ENCODE measurements at places on chromosomes 11 and 22. TPM values are rescaled to one million over a fixed set of nuclear protein-coding genes. Genes with fewer than 3 reads are reported as not detected.

Gene NPAS4
- total RNA-seq, result 0.08 TPM

Gene FAM181B
- total RNA-seq, result 0.69 TPM

Gene OSM
- total RNA-seq, result not detected

Gene CASP12
- not detected for total RNA-seq

Gene DCPS
- total RNA-seq, result 34.8 TPM

Gene OR6T1
- total RNA-seq, result not detected

Gene CLMP
- total RNA-seq, result 1.5 TPM

Gene TNNI2
- 0.46 TPM for total RNA-seq

DNA sequence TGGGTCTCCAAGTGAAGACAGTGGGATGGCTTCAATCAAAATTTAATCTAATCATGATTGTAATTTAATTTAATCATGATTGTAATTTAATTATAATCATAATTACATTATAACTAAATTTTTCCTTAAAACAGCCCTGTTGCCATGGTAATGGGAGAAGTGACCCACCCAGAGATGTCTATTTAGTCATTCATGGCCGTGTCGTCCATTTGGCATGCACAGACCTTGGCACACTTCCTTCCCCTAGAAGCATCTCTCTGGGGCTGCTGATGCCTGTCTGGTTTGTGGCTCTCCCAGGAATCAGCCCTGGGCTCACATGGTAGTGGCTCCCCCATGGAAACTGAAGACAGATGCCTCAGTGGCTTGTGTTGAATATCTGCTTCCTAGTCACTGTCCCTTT, 27.0 kb downstream of the P4HA3 start:
- DNase-seq, result no peak
- H3K27me3 ChIP-seq, result no peaks in the 10 kb centered on the region
- peaks cover 7% of the 10 kb centered on the region for H3K4me1 ChIP-seq
- H3K27ac ChIP-seq, result no peak overlapping the region

GRCh38 chr11:2737866-2738265, 38.1 kb upstream of the KCNQ1OT1 start:
- no peaks in the 10 kb centered on the region for H3K27me3 ChIP-seq
- no peak for DNase-seq
- no peak overlapping the region for H3K27ac ChIP-seq
- peaks cover 23% of the 10 kb centered on the region for H3K4me1 ChIP-seq

DNA sequence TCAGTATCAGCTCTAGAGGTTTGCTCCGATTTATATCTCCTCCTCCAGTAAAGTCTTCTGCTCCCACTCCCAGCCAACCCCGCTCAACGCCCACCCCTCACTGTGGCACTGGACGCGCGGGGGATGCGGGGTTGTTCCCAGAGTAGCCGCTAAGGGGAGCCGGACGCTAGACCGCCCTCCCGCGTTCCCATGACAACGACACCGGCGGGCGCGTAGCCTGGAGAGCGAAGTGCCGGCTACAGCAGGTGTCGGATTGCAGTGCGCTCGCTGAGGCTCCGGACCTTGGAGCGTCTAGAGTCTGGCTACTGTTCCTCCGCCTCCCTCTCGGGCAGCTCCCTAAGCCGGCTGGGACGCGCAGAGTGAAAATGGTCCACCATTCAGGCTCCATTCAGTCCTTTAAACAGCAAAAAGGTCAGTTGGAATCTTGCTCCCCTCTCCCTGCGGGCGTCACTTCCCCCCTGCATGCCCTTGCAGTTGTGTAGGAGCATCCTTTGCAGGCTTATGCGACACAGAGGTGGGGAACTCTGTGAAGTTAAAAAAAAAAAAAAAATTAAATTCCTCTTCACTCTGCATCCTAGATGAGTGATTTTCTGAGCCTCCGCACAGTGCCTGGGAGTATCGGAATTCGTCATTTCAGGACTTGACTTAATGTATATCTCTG, at the start of gene ANO3:
TSS of gene ANO3 (plus strand) at position 220 of the 661 bp plus-strand sequence. CDS start at position 366, 146 bp downstream.
- peak within 1 kb of the TSS; percentile 41 for H3K4me3 ChIP-seq
- DNase-seq, result no peak
- no peak within 1 kb of the TSS for H3K27ac ChIP-seq
- H3K36me3 ChIP-seq, result no peaks in the 10 kb centered on the region

DNA sequence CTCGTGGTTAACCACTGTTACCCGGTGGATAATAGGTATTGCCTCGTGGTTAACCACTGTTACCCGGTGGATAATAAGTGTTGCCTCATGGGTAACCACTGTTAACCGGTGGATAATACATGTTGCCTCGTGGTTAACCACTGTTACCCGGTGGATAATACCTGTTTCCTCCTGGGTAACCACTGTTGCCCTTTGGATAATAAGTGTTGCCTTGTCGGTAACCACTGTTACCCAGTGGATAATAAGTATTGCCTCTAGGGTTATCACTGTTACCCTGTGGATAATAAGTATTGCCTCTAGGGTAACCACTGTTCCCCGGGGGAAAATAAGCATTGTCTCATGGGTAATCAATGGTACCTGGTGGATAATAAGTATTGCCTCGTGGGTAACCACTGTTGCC, 15.0 kb upstream of the NXPE4 start:
- no peaks in the 10 kb centered on the region for H3K4me1 ChIP-seq
- H3K36me3 ChIP-seq, result no peaks in the 10 kb centered on the region
- H3K27me3 ChIP-seq, result no peaks in the 10 kb centered on the region
- no peak overlapping the region for H3K27ac ChIP-seq
- no peak overlapping the region for H3K4me3 ChIP-seq
- no peak for DNase-seq

- no peak overlapping the region for H3K27ac ChIP-seq
- no peak overlapping the region for H3K4me3 ChIP-seq
- H3K36me3 ChIP-seq, result no peaks in the 10 kb centered on the region
- DNase-seq, result no peak
- no peaks in the 10 kb centered on the region for H3K4me1 ChIP-seq
- peaks cover 16% of the 10 kb centered on the region for H3K27me3 ChIP-seq
These were observed 119.2 kb downstream of the DSCAML1 start for GRCh38 chr11:117677729-117678310.

DNA sequence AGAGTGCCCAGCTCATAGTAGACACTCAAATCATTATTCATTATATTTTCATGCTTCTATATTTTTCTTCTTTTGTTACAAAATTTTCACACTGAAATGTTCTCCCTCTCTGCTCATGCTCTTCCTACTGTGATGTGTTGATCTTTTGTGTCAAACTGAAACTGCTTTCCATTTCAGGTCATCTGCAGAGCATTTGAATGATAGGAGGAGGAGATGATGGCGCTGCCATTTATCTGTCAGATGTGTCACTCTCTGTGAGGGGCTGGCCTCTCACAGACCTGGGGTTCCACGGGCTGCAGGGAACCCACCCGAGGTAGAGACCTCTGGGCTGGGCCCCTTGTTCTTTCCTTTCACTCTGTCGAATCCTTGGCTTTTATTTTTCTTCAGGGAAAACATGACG, 41.1 kb downstream of the OR10A6 start:
- no peak for DNase-seq
- H3K36me3 ChIP-seq, result no peaks in the 10 kb centered on the region
- peaks cover 2% of the 10 kb centered on the region for H3K27me3 ChIP-seq
- H3K4me3 ChIP-seq, result no peak overlapping the region
- H3K4me1 ChIP-seq, result 0 out of 2 replicates have a peak, but pooled peaks cover 3% of the 10 kb centered on the region
- no peak overlapping the region for H3K27ac ChIP-seq

- H3K36me3 ChIP-seq, result no peaks in the 10 kb centered on the region
- no peaks in the 10 kb centered on the region for H3K4me1 ChIP-seq
- H3K27ac ChIP-seq, result no peak overlapping the region
- DNase-seq, result no peak
- H3K4me3 ChIP-seq, result peak overlapping the region; percentile 4
These were observed 458.5 kb downstream of the BRD1 start for GRCh38 chr22:49368976-49369725.

DNA sequence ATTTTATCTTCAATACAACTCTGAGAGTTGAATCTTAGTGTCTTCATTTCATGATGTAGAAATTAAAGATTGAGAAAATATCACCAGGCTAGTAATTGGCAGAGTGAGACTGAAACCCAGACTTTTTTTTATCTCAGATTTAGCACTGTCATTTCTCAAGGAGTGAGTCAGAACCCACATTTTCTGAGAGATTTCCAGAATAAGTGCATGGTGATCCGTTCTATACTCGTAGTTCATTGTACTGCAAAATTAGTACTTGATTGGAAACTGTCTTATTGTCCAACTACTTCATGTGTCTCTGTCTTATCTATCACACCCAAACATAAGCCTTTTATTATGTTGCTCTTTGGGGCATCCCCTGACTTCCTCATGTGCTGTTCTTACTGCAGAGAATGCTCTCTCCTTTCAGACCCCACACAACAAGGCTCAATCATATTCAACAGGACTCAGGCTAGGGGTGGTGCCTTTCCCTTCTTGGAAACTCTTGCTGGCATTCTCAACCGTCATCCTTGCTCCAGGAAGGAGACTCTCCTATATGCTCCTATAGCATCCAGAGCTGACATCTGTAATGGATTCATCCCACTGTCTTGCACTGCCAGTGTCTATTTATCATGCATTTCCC, 76.7 kb upstream of the BLID start:
- no peak overlapping the region for H3K4me3 ChIP-seq
- H3K4me1 ChIP-seq, result peaks cover 26% of the 10 kb centered on the region
- H3K27me3 ChIP-seq, result no peaks in the 10 kb centered on the region
- DNase-seq, result no peak
- peak overlapping the region; percentile 75 for H3K27ac ChIP-seq
- H3K36me3 ChIP-seq, result no peaks in the 10 kb centered on the region

- DNase-seq, result no peak
- H3K36me3 ChIP-seq, result no peaks in the 10 kb centered on the region
These were observed at the start of gene A4GALT for GRCh38 chr22:42720263-42721044. TSS of gene A4GALT (minus strand) at chr22:42720870. CDS start at chr22:42693951, 26,919 bp downstream.

GRCh38 chr11:67354075-67355022, 1.0 kb upstream of the POLD4 start:
- peaks cover 63% of the 10 kb centered on the region for H3K4me1 ChIP-seq
- H3K27me3 ChIP-seq, result no peaks in the 10 kb centered on the region
- H3K4me3 ChIP-seq, result peak overlapping the region; percentile 74
- peak; percentile 98 for DNase-seq
- peak overlapping the region; percentile 94 for H3K27ac ChIP-seq

DNA sequence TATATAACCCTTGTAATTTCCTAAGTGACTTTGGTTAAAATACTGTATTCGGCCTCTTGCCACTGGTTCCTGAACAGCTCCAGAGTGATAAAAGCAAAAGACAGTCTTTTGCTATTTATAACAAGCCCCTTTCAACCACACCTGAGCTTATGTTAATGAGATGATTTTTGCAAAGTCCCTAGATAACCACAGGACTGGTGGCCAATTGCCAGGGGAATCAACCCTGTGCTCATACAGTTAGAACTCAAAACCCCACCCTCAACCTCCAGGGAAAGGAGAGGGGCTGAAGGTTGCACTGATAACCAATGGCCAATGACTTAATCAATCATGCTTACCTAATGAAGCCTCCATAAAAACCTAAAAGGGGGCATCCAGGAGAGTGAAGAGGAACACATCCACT, 77.9 kb downstream of the SIK3 start:
- H3K27me3 ChIP-seq, result no peaks in the 10 kb centered on the region
- no peak overlapping the region for H3K27ac ChIP-seq
- H3K36me3 ChIP-seq, result no peaks in the 10 kb centered on the region
- no peak overlapping the region for H3K4me3 ChIP-seq
- H3K4me1 ChIP-seq, result peaks cover 13% of the 10 kb centered on the region

Data from Panc1 (cell line).